ENCODE measurements at places on chromosomes 4 and X.

GRCh38 chrX:10033375-10034007 is 66.3 kb downstream of the CLDN34 start:
- no peak for DNase-seq

DNA sequence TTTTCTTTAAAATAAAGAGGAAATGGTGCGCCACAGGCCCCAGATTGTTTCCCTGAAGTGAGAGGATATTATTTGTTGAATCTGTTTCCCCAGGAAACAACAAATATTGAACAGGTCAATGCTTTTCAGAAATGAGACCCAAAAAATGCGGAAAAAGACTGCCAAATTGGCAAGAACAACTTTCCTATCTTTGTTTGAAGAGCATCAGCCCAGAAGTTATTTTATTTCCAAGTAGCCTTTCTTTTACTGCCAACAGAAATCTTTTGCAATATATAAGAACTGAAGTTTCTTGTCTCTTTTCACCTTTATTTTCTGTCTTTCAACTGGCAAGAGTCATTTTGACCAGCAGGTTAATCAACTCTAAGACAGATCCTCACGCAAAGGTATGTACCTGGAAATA is at the start of gene SMR3A:
TSS of gene SMR3A (plus strand) at position 301 of the 400 bp plus-strand sequence. CDS start 1,356 bp downstream, outside the sequence.
- DNase-seq, result no peak

DNA sequence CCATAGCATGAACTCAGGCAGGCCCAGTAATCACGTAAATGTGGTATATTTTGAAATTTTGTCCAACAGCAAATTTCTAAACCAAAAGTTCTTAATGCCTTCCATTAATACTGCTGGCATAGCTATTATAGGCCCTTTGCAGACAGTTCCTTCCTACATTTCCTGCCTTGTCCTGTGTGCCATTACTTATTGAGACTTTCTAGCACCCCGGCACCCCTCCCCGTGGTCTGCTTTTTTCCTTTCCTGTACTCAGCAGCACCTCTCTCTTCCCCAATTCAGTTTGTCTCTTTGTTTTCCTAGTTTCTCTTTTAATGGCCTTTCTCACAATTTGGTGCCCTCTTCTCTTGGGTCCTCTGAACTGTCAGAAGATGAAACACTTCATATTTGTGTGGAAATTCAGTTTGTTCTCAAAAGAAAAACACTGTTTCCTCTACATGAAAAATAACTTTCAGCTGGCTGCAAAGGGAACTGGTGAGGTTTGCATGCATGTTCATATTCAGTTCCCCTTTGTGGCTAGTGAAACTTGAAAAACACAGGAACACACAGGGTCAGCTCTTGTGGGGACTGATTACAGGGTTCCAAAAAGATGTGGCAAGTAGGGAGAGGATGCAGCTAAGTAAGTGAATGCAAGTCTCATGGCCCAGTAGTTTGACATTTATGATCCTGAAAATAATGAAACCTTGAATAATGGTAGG is 17.1 kb downstream of the GPR34 start:
- no peak for DNase-seq

DNA sequence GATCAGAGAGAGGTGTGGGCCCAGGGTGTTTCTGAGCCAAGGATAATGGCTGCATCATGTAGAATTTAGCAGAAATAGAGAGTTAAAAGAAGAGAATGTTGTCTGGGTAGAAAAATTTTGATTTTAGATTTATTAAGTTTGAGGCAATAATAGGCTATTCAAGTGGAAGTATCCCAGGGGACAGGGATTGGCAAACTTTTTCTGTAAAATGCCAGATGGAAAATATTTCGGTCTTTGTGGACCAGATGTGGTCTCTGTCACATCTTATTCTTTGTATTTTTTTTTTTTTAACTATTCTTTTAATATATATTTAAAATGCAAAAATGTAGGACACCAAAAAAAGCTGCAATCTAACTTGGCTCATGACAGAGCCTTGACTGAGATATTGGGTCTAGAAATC is 33.1 kb downstream of the IL15 start:
- no peak for DNase-seq

- no peak for DNase-seq
Observed at GRCh38 chrX:15873566-15873965, 19.0 kb upstream of the AP1S2 start.

DNA sequence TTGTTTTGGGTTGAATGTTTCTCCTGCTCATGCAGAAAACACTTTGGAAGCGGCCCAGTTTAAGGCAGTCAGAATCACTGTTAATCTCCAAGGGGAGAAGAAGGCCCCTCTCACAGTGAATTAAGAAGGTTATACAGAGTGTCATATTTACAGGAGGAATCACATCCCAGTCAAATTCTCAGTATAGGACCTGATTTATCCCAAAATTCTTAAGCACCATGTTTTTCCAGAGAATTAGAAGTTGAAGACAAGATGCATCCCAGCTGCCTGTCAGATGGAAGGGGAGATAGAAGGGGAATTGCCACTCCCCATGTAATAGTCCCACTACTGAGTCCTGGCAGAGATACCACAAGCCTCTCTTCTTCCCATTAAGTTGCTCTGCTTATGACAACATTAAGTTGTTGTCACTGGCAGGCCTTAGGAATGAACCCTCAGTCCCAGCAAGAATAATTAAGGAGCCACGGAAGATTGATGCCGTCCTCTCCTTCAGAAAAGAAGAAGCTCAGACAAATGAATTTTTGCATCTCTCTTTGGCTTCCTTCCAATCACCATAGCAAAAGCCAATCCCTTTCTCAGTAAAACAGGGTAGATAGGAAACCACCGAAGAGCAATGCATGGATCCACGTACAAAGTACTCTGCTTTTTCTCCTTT is 138.4 kb downstream of the LDB2 start:
- DNase-seq, result no peak

DNA sequence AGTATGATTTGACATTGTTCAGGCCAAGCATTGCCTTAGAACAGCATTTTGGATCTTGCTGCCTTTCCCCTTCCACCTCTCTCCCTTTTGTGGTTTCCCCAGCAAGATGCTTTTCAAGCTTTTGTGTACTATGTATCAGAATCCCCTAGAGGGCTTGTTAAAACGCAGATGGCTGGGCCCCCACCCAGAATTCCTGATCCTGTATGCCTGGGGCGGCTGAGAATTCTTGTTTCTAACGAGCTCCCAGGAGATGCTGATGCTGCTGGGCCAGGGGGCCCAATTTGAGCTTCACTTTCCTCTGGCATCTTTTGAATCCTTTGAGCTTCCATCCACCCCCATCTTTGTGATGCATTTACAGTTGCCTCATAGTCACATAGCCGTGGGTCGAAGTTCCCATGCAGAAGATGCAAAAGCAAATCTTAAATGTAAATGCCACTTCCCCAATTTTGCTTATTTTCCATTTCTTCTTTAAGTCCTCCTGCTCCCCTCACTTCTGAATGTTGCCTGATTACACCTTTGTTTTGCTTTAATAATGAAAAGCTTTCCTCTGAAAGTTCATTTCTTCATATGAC is 18.5 kb downstream of the HCCS start:
- no peak for DNase-seq

DNA sequence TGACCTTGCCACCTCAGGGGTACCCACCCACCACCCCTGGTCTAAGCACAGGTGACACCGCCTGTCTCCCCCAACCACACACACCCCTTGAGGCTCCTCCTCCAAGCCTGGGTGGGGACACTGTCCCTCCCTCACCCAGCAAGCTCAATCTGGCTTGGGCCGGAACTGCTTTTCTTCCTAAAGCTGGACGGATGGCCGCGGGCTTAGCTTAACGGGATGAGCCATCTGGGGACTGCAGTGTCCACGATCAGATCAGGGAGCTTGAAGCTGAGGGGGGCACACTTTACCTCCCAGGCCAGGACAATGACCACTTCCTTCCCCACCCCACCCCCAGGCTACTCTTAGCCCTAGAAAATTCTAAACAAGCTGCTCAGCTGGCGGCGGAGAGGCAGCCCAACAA is 1.0 kb upstream of the SLC6A8 start:
- DNase-seq, result no peak

DNA sequence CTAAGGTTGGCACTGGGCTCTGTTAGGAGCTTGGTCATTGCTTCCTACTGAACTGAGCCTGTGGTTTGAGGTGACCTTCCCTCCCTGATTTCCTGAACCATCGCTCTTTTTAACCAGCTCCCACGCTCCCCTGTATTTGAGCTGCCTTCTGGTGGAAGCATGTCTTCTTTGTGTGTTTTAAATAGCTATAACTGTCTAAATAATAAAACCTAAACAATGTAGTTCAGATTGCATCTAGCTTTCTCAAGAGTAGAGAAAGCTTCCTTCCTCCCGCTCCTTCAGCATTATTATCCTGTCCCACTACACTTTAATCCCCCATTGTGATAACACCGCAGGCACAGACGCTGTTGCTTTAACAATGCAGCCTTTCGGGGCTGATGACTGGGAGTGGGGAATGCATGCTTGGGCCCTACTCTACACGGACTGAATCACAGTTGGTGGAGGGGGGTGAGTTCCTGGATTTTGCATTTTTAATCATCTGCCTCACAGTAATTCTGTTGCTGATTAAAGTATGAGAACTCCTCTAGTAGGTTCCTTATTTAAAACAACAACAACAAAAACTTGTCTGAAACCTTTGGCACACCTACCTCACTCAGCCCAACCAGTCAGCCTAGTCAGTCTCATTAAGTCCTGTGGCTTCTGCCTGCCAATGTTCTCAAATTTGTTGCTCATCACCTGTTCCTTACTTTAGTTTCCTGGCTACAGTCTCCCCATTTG is 6.6 kb downstream of the SMS start:
- DNase-seq, result no peak

GRCh38 chr4:181323061-181323460 is 920.1 kb upstream of the TENM3 start:
- DNase-seq, result no peak

- DNase-seq, result no peak
Observed at GRCh38 chr4:65437102-65437501, 233.2 kb downstream of the EPHA5 start.

GRCh38 chr4:133776503-133776902 is 425.1 kb downstream of the PABPC4L start:
- no peak for DNase-seq

DNA sequence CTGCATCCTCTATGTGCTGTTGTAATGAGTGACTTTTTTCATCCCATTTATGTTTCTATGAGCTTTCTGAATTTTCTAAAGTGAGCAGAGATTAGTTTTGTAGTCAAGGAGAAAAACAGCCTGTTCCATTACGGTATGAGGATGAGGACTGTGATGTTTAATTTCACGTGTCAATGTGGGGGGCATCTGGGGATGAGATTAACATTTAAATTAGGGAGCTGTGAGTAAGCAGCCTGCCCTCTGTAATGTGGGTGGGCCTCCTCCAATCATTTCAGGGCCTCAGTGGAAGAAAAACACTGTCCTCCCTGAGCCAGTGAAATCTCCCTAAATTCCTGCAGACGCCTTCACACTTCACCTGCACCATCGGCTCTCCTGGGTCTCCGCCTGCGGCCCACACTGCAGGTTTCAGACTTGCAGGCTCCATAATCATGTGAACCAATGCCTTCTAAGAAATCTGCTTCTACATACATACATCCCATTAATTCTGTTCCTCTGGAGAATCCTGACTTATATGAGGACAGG is 121.7 kb downstream of the AFAP1 start:
- no peak for DNase-seq

- DNase-seq, result no peak
Observed at GRCh38 chrX:150224676-150225075, 138.4 kb upstream of the MAMLD1 start.

GRCh38 chr4:83921124-83921523 is 385.2 kb downstream of the GPAT3 start:
- DNase-seq, result no peak

- no peak for DNase-seq
Observed at GRCh38 chr4:102564399-102565059, 63.4 kb downstream of the NFKB1 start.

- DNase-seq, result no peak
Observed at GRCh38 chr4:76207549-76207948, 6.1 kb downstream of the SCARB2 start.

- DNase-seq, result no peak
Observed at GRCh38 chrX:31337332-31337731, 265.5 kb upstream of the FTHL17 start.

DNA sequence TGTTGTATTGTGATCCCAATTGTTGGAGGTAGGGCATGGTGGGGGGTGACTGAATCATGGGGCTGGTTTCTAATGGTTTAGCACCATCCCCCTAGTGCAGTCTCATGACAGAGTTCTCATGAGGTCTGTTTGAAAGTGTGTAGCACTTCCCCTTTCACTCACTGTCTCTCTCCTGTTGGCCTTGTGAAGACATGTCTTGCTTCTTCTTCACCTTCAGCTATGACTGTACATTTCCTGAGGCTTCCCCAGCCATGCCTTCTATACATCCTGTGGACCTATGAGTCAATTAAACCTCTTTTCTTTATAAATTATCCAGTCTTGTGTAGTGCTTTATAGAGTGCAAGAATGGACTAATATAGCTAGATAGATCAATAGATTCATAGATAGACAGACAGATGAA is 230.0 kb downstream of the MAGEE1 start:
- no peak for DNase-seq

- DNase-seq, result no peak
Observed at GRCh38 chr4:2261110-2261852, 628 bp downstream of the MXD4 start.

Data from NCI-H2107 (cell line).